AG10803 (cell line): ENCODE measurements at places on chromosomes 4 and X.
A peak's percentile ranks its signal among the peaks of the same experiment; 100 is the strongest.

DNA sequence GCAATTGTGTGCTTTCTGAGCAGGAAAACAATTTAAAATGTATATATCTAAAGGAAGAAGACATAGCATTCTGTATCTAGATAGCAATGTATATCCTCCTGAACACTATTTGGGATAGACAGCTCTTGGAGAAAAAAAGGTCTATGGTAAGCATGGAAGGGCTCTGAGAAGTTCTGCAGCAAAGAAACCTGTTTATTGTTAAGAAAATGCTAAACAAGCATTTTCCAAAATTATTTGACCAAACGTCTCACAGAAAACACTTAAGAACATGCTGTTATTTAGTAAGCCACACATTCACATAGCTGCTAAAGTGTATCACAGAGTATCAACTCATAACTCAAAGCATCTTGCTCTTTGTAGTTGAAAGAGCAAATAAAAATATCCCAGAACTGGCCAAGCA lies 67.9 kb downstream of the SH3RF1 start:
- no peak for DNase-seq

DNA sequence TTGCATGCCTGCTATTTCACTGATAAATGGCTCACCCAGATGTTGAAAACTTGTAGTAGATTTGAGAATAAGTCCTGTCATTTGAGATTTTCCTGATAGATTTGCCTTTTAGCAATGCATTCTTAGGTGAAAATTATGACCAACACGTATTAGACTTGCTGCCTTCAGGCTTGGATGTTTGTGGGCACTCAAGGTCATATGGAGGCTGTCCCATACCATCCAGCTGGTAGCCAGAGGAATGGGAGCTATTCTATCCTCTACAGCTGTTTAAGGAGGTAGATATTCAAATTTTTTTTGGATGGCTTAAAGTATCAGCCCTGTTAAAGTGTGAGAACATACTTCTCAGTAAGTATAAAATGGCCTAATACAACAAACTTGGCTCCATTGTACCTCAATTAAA lies 34.7 kb downstream of the RTL3 start:
- DNase-seq, result peak; percentile 22

- DNase-seq, result no peak
Observed at GRCh38 chr4:173332963-173333657, 1.0 kb downstream of the HMGB2 start.

DNA sequence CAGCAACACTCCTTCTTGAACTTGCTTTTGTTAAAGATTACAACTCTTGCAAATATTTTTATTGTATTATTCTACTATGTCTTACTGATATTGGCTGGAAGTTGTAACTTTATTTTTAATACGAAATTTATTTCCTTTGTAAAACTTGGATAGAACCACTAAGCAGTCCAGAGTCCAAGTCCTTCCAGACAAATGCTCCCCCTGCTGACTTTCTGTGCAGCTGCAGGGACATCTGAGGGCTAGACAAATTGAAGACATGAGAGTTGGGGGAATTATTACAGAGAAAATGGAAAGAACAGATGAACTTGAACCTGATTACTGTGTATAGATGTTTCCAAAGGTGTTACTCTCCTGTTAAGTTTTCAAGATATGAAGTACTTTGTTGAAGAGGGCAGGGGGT lies 238.8 kb downstream of the GRIA3 start:
- DNase-seq, result peak; percentile 43

DNA sequence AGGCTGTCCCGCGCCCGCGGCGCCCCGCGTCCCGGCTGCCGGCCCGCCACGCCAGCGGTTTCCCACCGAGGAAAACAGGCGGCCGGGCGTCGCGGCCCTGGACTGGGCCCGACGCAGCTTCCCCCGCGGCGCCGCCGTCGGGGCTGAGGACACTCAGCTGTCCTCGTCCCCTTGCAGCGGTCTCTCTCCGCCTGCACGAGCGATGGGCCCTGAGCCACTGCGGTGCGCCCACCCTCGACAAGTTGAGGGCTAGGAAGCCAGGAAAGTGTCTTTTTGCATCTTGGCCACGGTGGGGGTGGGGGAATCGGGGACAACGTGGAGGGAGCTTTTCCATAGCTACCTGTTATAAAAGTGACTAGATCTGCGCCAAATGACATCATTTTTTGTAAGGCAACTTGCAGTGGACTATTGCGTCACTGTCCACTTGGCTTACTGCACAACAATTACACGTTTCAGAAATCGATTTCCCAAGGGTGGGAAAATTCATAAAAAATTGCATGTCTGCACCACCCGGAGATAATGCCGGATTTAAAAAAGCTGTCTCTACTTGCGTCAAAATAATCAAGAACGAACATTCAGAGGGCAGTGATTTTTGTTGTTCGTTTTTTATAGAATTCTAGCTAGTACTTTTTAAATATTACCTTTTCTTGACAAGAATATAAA lies 1.1 kb downstream of the KLHL15 start:
- DNase-seq, result peak; percentile 80

- DNase-seq, result no peak
Observed at GRCh38 chr4:13159041-13159620, 325.0 kb downstream of the RAB28 start.

GRCh38 chr4:103998756-103999155 lies 279.0 kb upstream of the TACR3 start:
- no peak for DNase-seq

DNA sequence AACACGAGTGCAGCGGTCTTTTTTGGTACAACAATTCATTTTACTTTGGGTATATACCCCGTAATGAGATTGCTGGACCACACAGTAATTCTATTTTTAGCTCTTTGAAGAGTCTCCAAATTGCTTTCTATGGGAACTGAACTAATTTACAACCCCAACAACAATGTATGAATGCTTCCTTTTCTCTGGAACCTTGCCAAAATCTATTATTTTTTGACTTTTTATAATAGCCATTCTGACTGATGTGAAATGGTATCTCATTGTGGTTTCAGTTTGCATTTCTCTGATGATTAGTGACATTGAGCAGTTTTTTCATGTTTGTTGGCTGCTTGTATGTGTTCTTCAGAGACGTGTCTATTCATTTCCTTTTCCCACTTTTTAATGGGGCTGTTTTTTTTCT lies 240.8 kb downstream of the STK32B start:
- DNase-seq, result no peak

DNA sequence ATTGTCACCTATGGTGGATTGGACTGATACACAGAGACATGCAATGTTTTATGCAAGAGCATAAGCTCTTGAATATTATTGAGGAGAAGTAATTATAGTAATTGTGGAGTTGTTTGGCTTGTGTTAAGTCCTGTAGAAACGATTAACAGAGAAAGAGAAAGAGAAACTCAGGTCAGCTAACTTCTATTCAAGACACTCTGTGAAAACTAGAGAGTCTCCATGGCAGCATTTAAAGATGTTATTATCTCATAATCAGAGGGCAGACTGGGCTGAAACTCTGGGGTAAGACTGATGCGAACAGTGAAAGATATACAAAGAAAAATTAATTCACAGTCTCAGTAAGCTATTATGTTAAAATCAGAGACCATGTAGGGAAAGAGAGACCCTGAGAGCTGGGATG lies 625.7 kb downstream of the FAT4 start:
- DNase-seq, result no peak

- no peak for DNase-seq
Observed at GRCh38 chrX:45068569-45068968, 132.1 kb downstream of the DIPK2B start.

DNA sequence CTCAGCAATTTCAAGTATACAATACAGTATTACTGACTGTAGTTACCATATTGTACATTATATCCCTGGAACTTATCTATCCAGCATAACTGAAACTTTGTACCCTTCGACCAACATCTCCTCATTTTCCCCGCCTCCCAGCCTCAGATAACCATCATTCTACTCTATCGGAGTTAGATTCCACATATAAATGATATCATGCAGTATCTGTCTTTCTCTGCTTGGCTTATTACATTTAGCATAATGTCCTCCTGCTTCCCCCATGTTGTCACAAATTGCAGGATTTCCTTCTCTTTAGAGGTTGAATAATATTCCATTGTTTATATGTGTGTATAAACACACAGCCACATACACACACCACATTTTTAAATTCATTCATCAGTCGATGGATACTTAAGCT lies 218.1 kb downstream of the MAML3 start:
- DNase-seq, result no peak

DNA sequence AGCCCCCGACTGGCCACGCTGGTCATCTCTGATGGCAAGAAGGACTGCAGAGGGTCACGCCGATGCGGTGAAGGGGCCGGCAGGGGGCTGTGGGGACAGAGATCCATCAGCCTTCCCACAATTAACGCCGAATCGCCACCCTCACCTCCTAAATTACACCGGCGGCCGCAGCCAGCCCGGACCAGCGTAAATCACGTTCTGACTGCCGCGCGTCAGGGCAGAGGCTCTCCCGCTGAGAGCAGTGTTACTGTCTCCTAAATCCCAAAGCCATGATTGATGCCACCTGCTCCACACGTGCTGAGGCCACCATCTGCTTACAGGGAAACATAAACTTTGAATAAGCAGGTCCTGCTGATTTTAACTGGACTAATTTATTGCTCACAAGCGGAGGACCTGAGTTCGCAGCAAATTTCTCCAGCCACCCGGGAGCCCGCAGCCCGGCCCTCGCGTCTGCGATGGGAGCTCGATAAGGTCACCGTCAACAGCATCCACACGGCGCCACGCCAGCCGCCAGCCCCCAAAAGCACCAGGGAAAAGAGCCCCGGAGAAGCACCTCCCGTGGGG lies 127.3 kb upstream of the NKX1-1 start:
- DNase-seq, result no peak

- no peak for DNase-seq
Observed at GRCh38 chr4:45946699-45947098, 177.2 kb downstream of the GABRG1 start.

- no peak for DNase-seq
Observed at GRCh38 chr4:138238521-138239292, 3.4 kb downstream of the SLC7A11 start.

- no peak for DNase-seq
Observed at GRCh38 chrX:2220829-2221567, 279.8 kb downstream of the DHRSX start.

DNA sequence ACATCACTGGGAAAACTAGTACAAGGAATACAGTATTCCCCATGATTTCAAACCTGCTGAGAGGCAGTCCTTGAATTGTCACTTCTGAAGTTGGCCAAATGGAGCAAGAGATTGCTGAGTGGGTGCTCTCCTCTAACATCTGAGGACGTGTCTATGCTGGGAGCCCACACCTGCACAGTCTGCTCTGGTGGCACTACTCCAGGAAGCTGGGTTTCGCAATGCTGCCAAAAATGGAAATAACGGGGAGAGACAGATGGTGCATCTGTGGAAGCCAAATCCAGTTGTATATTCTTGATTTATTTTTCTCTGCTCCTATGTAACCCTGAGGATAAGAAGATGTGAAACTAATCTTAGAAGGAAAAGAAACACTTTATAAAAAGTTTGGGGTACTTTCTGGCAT lies 240.1 kb upstream of the CTSO start:
- no peak for DNase-seq

- DNase-seq, result peak; percentile 77
Observed at GRCh38 chrX:151981129-151981528, 6.7 kb upstream of the GABRE start.

GRCh38 chr4:173793937-173794510 lies 264.0 kb upstream of the HAND2 start:
- no peak for DNase-seq

DNA sequence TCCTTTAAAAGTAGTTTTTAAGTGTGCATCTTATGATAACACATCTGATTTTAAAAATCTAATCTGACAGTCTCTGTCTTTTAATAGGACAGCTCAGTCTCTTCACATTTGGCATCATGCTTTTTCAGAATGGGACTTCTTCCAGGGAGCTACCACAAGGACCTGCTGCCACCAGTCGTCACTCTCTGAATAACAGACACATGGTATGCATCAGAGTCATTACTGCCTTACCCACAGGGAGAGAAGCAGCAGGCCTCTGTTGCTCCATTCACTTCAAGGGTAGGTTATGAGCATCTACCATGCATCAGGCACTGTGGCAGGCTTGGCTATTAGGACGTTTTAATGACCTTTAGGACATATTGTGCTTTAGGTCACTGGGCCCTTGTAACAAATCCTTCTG lies 50.0 kb upstream of the AFAP1 start:
- DNase-seq, result no peak

- DNase-seq, result no peak
Observed at GRCh38 chr4:61693520-61693919, 493.4 kb downstream of the ADGRL3 start.

- DNase-seq, result peak; percentile 88
Observed at GRCh38 chr4:122341886-122342285, 36.9 kb upstream of the ADAD1 start.

DNA sequence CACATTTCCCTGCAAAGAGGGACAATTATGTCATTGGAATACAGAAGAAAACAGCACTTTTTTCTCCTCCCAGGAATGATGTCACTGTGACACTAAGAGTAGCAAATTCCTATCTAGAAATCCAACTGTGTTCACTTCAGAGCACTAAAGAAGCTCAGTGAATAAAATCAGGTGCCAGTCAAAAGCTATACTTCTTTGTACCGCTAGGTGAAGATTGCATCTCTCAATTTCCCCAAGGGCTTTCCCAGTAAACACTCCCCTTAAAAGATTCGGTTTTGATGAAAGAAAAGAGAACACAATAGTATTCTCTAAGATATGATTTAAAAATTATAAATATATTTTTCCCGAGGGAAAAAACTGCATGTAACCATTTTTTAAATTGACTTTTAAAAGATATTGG lies 104.7 kb upstream of the MID1 start:
- no peak for DNase-seq

DNA sequence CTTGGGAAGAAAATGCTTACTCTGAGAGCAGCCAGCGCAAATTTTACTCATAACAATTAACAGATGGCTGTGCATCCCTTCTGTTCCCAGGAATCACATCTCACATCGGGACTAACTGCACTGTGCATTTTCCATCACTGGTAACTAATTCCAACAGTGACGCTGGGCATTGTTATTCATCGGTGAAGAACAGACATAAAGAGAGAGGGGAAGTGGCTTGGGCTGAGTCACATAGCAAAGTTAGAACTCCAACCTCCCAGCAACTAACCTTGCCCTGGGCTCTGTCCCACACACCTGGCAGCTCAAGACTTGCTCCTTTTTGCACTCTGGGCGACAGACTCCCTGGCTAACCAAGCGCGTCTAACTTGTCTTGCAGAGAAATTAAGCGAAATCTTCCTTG lies 6.4 kb upstream of the LONRF3 start:
- no peak for DNase-seq

- DNase-seq, result no peak
Observed at GRCh38 chr4:141676087-141676670, 39.8 kb downstream of the IL15 start.

DNA sequence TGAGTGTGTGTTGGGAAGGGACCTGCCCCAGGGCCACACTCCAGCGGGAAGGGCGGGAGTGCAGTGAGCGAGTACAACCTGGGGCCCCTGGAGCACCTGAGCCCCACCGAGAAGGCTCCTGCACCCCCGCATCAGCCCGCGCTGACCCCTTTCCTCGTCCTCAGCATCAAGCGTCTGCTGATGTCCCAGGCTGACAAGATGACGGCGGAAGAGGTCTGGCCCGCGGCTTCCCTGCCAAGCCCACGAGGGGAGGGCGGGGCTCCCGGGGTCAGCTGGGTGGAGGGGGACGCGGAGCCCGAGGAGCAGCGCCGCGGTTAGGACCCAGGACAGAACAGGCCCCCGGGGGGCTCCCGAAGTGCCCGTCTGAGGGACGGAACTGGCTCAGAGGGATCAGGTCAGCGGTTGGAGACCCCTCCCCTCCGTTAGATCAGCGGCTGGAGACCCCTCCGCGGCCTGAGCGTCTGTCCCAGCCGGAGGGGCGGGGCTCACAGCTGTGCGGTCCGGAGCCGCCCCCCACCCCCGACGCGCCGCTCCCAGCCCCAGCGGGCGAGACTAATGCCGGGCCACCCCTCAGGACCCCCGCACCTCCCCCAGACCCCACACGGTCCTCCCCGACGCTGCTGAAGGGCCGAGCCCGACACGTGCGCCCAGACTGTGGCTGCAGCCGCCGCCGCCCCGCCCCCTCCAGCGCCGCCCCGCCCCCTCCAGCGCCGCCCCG lies 6.7 kb downstream of the MYL5 start:
- peak; percentile 34 for DNase-seq
